ENCODE measurements at places on chromosomes 7 and 10. TPM values are rescaled to one million over a fixed set of nuclear protein-coding genes. Genes with fewer than 3 reads are reported as not detected.

The OR2A12 gene
- total RNA-seq: not detected

The NANOS1 gene
- total RNA-seq: 0.79 TPM

The LRRC17 gene
- total RNA-seq: 0.26 TPM

The RADIL gene
- total RNA-seq: under 0.01 TPM

The PRF1 gene
- not detected for total RNA-seq

The PNPLA8 gene
- 26.3 TPM for total RNA-seq

The MRC1 gene
- under 0.01 TPM for total RNA-seq

The PODXL gene
- total RNA-seq: 0.53 TPM

The MYPN gene
- total RNA-seq: not detected

The ELAPOR2 gene
- 13.3 TPM for total RNA-seq

The SCART1 gene
- total RNA-seq: 1.1 TPM

The SLIT1 gene
- total RNA-seq: 0.51 TPM

The FXYD4 gene
- not detected for total RNA-seq

The ACTL6B gene
- not detected for total RNA-seq

The SLC26A4 gene
- total RNA-seq: 1.3 TPM

The OR2A42 gene
- not detected for total RNA-seq

The HOXA7 gene
- not detected for total RNA-seq

The CXCL12 gene
- under 0.01 TPM for total RNA-seq

The SPDYE5 gene
- not detected for total RNA-seq

The ARHGEF35 gene
- 25.8 TPM for total RNA-seq

The ELOVL3 gene
- not detected for total RNA-seq

The ANKRD30A gene
- not detected for total RNA-seq

The PRLHR gene
- total RNA-seq: not detected
